ENCODE measurements at places on chromosomes 12 and 14. TPM values are rescaled to one million over a fixed set of nuclear protein-coding genes. Genes with fewer than 3 reads are reported as not detected.
A peak's percentile ranks its signal among the peaks of the same experiment; 100 is the strongest.

DNA sequence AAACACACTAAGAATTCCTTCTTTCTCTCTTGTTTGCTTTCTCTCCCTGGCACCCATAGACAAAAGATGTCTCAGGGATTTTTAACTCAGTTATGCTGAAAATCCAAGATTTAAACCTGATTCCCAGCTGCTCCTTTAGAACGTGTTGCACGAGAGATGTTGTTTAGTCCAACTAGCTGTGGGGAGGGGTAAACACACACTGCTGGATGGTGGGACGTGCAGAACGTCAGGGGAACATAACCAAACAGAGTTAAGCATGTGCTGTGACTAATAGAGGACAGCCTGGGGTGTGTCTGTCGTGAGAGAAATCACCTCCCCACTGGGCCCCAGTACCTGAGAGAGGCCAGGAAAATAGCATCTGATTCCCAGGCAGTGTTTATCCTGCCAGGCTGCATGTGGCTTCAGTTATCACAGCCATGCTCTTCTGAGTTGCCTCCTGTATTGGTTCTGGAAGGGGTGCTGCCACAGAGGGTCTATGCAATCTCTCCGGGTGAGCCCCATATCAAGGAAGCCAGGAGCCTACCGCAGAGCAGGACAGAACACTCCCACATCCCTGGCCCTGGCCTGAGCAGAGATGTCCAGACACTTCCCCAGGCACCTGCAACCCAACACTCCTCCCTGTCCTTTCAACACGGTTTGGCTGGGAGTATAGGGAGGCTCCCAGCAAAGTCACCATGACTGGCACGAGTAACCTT lies 112.7 kb upstream of the EGLN3 start:
- DNase-seq, result no peak

DNA sequence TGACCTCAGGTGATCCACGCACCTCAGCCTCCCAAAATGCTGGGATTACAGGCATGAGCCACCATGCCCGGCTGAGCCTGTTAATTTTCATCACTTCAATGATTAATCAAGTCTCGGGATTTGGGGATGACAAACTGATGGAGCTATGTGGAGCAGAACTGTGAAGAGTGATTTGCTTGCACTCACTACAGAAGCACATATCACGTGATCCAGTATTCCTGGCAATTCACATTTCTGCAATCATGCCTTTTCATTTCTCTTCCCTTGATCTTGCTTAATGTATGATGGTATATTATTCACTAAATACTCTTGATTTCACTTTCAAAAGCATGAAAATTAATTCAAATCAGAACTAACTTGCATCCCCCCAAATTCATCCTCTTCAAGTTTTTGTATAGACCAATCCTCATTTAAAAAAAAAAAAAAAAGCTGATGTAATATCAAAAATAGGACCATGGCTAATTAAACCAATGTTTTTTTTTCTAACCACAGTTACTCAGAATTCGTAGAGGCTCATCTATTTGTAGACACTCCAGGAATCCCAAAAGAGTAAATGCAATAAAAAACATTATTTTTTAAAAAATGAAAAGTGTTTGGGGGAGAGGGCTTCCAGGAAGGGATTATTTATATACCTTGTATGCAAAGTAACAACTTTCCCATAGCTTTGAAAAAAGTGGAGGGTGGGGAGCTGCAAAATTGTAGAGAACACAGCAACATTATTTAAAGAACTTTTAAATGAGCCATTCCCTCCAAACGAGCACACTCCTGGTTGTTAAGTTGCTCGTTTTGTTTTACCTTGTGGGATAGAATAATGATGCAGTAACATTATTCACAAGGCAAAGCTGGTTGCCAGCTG lies 7.0 kb upstream of the ATXN2 start:
- DNase-seq, result no peak

DNA sequence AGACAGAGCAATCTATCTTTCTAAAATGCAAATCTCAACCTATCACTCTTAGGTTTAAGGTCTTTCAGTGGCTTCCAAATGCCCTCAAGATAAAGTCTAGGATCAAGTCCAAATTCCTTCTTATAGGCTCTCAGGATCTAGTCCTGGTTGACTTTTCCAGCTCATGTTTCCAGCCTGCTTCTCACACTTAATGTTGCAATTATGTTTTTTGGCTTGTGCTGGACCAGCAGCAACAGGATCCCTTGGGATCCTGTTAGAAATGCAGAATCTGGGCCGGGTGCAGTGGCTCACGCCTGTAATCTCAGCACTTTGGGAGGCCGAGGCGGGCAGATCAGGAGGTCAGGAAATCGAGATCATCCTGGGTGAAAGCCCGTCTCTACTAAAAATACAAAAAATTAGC lies 10.6 kb downstream of the GPR33 start:
- DNase-seq, result no peak

DNA sequence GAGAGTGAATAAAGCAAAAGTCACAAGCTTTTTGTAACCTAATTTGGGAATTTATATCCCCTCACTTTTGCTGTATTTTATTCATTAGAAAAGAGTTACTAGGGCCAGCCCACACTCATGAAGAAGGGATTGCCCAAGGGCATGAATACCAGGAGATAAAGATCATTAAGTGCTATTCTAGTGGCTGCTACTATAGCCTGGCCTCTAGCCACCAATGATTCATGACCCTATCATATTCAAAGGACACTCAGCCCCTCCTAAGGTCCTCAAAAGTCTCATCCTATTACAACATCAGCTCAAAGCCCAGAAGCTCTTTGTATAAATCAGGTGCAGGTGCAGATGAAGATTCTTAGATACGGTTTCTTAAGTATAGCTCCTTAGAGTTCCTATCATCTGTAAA lies 518.1 kb downstream of the TRHDE start:
- no peak for DNase-seq

DNA sequence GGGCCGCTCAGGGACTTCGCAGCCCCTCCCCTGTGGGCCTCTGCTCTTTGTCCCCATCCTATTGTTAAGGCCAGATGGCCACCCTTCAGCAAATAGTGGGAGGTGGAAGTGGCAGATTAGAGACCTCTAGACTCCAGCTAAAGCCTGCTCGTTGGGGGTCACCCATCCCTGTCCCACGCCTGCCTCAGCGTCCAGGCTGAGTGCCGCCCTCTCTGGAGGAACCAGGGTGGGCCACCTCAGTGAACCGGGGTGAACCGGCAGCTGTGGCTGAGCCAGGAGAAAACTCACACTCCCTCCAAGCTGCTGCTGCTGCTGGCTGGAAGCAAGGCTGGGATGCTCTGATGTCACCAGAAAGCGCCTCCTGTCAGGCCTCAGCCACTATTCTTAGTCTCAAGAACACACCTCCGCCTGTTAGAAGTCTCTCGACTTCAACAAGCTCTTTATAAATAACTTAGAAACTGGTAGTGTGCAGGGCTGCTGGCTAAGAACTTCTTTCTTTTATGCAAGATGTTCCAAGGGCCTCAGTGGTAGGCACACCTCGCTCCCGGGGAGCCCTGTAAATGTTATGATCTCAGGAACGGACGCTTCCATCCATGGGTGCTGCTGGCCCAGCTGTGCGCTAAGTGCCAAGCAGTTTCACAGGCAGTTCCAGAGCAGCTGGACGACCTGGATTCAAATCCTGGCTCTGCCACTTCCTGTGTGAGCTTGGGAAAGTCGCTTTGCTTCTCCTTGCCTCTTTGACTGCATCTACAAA lies 19.8 kb upstream of the TESC start:
- DNase-seq, result no peak

- no peak for DNase-seq
Measured at GRCh38 chr12:44833561-44833960, 42.6 kb downstream of the NELL2 start.

DNA sequence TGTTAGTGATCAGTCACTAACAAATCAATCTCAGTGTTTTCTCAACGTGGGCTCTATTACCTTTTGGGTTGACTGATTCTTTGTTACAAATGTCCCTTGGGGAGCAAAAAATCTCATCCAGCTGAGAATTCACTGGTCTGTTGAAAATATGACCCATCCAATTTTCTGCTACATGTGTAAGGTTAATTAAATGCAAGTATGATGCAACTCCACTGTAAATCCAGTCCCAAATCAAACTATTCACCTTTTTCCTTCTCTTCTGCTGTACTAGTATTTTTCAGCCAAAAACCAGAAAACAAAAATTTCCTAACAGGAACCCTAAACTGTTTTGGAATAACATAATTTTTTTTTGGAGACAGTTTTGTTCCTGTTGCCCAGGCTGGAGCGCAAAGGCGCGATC lies 2.2 kb downstream of the ERH start:
- DNase-seq, result no peak

DNA sequence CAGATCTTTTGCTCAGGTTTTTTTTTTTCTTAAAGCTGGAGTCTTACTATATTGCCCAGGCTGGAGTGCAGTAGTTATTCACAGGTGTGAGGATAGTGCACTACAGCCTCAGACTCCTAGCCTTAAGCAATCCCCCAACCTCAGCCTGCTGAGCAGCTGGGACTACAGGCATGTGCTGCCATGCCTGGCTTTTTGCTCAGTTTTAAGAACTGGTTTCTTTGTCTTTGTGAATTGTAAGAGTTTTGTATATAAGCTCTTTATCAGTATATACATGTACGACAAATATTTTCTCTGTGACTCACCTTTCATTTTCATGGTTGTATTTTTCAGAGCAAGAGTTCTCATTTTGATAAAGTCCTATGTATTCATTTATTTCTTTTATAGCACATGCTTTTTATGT lies 33.3 kb upstream of the C2CD5 start:
- no peak for DNase-seq

DNA sequence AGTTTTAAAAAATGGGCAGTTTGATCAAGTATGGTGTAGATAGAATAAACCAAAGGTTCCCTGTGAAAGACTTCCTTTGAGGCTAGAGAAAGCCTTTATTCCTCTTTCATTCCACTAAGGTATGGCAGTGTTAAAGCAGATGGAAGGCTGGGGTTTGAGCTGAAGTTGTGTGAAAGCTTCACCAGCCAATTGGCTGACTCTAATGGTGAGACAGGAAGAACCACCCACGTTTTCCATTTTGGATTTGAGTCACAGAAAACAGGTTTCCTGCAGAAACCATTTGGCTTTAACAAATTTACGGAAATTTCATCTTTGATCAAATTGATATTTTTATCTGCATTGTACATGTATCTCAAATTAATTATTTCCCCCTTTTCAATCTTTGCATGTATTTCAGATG lies 455.0 kb downstream of the PCNX1 start:
- no peak for DNase-seq

Gene CD9
- total RNA-seq, result 0.66 TPM

- no peak for DNase-seq
Measured at GRCh38 chr12:1313906-1314305, 280.5 kb downstream of the FBXL14 start.

DNA sequence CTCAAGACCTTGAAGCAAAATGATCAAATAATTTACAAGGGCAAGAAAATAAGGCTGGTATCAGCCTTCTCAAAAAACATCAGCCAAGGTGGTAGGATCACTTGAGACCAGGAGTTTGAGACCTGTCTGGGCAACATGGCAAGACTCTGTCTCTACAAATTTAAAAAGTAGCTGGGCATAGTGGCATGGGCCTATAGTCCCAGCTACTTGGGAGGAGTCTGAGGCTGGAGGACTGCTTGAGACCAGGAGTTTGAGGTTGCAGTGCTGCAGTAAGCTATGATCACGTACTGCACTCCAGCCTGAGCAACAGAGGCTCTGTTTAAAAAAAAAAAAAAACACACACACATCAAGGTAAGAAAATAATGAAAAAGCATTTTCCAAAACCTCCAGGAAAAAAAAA lies 22.1 kb downstream of the SEC23A start:
- DNase-seq, result no peak

Gene ZNF641
- 19.8 TPM for total RNA-seq

Gene ENDOU
- total RNA-seq, result not detected

DNA sequence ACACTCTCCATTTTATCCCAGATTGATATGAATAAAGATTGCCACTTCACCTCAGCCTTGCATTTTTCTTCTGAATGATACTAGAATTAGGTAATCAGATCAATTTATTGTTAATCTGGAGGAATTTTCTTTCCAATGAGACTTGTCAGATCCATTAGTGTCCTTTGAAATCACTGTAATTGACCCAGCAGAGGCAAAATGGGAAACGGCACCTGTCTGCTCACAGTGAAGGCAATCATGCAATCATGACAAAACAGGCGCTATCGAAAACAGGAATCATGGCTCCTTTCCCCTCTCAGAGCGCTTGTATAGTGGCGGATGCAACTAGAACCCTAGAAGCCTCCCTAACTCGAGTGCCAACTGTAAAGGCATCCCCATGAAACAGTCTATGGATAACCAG lies 417.6 kb downstream of the GALC start:
- DNase-seq, result no peak

Gene LBHD2
- total RNA-seq, result not detected

DNA sequence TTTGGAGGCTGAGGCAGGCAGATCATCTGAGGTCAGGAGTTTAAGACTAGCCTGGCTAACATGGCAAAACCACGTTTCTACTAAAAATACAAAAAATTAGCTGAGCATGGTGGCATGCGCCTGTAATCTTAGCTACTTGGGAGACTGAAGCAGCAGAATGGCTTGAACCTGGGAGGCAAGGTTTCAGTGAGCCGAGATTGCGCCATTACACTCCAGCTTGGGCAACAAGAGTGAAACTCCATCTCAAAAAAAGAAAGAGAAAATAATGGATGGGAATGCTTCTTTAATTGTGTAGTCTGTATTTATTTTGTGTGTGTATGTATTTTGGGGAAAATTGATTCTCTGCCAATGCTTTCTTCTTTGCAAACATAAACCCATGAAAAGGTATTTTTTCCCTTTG lies 32.5 kb downstream of the SRGAP1 start:
- no peak for DNase-seq

DNA sequence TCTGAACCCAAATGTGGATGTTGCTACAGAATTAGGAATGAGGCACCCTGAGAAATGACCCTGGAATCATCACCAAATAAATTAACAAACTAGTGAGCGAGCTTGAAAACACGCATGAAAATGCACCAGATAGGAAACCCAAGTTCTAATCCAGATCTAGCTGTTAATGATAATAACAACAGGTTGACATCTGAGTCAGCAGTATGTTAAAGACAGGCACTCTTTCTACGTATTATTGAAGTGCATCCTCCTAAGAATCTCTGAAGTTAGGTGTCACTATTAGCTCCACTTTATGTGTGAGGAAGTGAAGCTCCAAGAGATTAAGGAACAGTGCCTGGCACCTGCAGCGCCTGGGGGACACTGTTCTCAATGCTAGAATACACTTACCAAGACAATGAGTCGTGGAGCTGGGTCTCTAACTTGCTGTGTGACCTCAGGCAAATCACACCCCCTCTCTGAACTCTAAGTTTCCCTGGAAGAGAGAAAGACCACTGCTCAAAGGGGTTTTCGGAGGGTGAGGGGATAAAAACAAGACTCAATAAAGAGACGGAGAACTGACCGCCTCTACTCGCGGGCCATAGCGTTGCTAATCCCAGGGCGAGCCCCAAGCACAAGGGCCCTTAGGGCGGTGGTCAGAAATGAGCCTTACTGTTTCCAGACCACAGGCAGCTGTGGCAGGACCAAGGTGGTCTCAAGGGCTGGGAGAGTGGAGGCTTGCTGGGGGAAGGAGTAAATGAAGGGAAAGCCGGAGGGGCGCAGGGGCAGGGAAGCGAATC lies 2.1 kb downstream of the SLC6A12 start:
- DNase-seq, result no peak

GRCh38 chr14:75654127-75654732 lies 6.4 kb downstream of the ERG28 start:
- DNase-seq, result peak; percentile 64

Gene JPH4
- not detected for total RNA-seq
